ENCODE measurements at places on chromosomes 1 and 21.

DNA sequence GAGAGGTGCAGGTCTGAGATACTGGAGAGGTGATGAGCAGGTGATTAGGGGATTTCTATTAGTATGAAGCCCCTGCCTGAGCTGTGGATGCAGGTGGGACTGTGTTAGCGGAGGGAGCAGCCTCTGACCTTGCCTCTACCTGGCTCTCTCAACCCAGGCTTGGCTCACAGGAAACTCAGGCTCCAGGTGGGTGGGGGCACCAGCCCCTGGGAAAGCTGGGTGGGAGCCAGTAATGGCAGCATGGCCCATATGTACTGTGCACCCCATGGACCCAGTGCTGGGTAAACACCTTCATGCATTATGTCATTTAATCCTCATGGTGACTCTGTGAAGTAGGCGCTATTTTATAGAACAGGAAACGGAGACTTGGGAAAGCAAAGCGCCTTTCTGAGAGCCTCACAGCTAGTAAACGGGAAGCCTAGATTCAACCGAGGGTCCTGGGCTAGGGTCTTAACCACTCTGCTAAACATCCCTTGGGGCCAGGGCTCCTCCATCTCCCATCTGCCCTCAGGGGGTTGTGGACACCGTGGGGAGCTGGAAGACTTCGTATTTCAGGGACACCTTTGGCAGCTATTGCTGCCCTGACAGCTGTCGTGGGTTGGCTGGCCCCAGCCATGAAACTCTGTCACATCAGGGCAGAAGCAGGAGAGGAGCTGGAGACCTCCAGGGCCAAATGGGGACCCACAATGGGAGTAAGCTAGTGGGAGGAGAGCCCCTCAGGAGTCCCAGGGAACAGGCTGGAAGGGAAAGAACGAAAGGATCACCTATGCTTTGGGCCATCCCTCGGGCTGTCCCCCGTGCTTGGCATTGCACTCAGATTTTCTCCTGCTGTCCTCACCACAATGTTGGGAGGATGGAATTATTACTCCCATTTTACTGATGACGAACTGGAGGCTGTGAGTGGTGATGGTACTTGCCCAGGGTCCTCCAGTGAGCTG is 59.6 kb upstream of the CSF3R start:
- no peak for DNase-seq

DNA sequence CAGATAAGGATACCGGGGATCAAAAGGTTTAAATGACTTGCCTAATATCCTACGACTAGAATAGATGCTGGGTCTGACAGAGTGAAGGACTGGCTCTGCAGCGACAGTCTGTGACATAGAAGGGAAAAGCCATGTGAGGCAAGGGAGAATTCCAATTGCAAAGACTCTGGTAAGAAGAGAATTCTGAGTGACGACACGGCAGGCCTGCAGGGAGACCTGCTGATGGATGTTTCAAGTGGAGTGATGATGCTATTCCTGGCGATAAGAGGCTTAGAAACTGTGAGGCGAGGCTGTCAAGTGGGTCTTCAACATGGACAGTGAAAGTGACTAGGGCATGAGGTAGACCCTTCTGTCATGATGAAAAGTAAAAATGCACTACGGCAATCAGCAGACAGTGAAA is 176.6 kb upstream of the PBX1 start:
- no peak for DNase-seq

DNA sequence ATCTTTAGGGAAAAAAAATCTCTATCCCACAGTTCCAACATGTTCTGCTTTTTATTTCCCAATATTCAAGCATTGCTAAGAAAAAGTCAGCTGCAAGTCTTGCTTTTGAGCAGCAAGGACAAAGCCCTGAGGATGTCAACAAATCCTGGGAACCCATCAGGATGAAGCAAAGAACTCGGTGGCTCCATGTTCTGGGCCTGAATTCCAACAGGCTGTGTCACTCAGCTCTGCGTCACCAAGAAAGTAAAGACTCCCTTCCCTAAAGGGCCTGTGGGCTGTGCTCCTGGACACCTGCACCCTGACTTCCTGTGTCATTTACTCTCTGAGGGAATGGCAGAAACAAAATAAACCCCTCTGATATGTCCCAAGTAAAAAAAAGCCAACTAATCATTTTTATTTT is 95.5 kb downstream of the TIAM1 start:
- DNase-seq = no peak

DNA sequence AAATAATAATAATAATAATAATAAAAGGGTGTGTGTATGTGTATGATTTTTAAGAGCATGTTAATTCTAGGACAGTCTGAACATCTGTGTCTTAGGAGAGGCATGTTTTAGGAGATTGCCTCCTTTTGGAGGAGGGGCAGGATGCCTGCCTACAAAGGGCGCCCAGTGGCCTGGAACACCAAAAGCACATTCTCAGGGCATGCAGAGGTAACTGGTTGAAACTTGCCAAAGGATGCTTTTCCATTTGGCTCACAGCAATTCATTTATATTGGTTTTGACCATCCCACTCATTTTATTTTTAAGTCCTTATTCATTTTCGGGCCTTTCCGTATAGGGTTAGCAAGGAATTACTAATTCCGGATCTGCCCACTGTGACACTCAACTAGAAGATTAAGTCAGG is 21.1 kb upstream of the LAMC2 start:
- DNase-seq = no peak

DNA sequence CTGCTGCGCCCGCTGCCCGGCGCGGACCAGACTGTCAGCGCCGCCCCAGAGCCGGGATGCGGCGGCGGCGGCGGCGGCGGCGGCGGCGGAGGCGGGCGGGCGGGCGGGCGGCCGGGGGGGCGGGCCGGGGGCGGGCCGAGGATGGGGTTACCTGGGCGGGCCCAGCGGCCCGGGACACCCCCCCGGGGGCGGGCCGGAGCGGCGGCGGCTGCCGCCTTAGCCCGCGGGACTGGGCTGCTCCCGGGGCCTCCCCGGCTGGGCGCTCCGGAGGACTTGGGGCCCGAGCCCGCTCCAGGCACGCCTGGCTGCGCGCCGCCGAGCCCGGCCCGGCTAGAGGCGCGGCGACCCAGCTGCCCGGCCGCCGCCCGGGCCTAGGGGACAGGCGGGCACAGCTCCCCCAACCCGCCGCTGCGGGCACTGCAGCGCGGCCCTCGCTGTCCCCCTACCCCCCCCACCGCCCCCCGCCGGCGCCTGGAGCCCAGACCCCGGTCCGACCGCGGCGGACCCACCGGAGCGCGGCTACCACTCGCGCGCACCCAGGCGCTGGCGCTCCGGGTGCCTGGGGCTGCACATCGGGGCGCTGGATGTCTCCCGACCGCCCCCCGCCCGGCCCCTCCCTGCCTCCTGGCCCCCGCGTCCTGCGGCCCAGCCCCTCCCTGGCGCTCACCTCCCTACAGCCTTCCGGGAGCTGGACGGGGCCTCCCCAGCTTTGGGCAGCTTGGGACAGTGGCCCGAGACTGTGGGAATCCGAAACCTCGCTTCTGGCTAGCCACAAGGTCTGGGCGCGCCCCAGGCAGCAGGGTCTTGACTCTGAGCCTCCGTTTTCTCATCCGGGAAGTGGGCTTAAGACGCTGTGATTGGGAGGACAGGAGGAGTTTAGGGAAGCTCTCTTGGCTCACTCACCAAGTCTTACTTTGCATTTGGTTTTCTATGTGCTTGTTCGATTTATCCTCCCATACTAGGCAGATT is at the start of gene WNT4:
WNT4 (minus strand) TSS at position 33 of the 969 bp plus-strand sequence. CDS start 175 bp downstream, outside the sequence.
- no peak for DNase-seq

Measured in SIG-M5 (cell line).